ENCODE measurements at places on chromosomes 7 and 10.
A peak's percentile ranks its signal among the peaks of the same experiment; 100 is the strongest.

DNA sequence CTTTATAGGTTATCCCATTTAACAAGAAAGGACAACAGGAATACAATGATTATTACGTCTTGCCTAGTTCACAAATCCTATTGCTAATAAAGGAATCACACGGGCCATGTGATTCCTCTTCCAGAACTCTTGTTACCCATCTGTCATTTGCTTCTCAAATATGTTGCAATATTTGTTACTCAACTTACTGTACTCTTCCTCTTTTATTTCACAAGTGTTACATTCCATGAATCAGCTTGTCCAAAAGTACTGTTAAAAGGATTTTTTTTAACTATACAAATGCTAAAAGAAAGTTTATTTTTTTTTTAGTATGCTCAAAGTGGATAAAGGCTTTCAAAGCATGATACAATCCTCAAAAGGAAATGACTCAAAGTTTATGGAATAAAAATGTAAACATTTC is 3.9 kb upstream of the CD36 start:
- peak; percentile 95 for DNase-seq

- DNase-seq = no peak
These were observed 2.4 kb upstream of the ZNF33B start for GRCh38 chr10:42640610-42641229.

GRCh38 chr7:14841869-14842268 is 60.7 kb downstream of the DGKB start:
- DNase-seq = no peak

DNA sequence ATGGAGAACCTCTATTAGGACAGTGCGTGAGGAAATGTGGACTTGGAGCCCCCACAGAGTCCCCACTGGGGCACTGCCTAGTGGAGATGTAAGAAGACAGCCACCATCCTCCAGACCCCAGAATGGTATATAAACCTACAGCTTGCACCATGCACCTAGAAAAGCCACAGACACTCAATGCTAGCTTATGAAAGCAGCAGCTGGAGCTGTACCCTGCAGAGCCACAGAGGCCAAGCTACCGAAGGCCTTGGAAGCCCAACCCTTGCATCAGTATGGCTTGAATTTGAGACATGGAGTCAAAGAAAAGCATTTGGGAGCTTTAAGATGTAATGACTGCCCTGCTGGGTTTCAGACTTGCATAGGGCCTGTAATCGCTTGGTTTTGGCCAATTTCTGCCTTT is 361.3 kb downstream of the ZNF248 start:
- DNase-seq = no peak

GRCh38 chr10:78944723-78945312 is 123.9 kb upstream of the ZMIZ1 start:
- DNase-seq = no peak

DNA sequence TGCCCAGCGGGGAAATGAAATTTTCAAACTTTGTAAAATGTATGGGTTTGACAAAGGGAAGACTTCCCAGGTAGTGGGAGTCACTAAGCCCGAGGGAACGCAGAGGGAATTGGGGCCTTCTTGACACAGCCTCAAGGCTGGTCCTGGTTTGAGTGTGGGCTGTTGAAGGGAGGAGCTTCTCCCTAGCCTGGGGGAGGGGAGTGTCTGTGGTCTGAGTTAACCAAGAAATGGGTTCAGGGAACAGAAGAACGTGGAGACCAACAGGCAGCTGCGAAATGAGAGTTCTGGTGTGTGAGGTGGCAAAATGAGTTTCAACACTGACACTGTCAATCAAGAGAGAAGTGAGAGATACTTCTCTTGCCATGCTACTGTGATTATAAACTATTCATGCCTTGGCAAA is 32.7 kb upstream of the BAMBI start:
- DNase-seq = peak; percentile 22

DNA sequence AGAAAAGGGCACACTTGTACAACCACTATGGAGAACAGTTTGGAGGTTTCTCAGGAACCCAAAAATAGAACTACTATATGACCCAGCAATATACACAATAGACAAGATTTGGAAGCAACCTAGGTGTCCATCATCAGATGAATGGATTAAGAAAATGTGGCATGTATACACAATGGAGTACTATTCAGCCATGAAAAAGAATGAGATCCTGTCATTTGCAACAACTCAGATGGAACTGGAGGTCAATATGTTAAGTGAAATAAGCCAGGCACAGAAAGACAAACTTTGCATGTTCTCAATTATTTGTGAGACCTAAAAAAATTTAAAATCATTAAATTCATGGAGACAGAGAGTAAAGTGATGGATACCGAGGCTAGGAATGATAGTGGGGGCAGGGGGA is 118.8 kb downstream of the ZNF467 start:
- DNase-seq = no peak

GRCh38 chr10:59684006-59684405 is 25.6 kb downstream of the SLC16A9 start:
- no peak for DNase-seq

- DNase-seq = peak; percentile 65
These were observed 53.3 kb upstream of the ANLN start for GRCh38 chr7:36336390-36336789.

DNA sequence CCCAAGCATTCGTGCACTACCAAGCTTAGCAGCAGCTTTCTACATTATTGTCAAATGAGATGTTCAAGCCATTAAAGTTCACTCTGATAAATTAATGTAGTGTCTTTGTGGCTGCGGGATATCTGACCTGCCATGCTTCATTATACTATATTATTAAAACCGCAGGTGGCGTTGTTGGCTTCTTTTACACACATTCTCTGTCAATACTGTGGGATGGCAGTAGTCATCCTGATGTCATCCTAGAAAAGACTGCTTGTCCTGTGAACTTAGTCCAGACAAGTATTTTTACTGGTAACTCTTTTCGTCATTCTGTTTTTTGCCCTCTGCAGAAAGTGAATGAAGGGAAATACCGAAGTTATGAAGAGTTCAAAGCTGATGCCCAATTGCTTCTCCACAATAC is 103.9 kb downstream of the ZMYND11 start:
- DNase-seq = no peak

GRCh38 chr7:133315332-133316040 is 62.6 kb downstream of the EXOC4 start:
- no peak for DNase-seq

DNA sequence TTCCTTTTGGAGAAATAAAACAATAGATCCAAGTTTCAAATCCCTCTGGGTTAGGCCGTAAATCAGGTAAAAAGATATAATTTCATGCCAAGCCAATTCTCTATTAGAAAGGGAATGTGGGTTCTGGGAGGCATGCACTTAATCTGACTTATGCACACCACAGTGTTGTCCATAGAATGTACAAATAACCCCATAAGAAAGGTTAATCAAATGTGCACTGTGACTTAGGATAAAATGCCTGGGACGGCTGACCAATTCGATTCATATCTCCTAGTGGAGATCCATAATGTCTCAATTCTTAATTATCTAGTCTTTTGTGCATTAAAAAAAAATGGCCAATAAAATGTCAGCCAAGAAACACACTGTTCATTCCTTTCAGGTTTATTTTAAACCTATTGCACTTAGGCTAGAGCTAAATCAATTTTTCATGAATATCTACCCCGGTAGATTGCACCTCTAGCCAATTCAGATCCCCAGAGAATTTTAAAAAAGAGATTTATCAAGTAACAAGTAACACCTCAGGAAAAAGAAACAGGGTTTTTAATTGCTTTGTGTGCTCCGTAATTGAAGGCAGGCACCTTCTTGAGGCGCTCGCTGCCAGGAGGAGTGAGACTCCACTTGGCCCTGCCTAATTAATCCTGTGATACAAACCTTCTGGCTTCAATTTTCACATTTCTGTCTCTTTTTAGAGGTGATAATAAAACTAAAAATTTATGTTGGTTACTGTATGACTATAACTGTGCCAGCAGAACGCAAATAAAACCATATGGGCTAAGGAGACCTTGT is 265.1 kb downstream of the ETV1 start:
- no peak for DNase-seq
